ENCODE measurements at places on chromosomes 5 and 9. TPM values are rescaled to one million over a fixed set of nuclear protein-coding genes. Genes with fewer than 3 reads are reported as not detected.

The FRMD3 gene
- 0.11 TPM for total RNA-seq

The TAF11L10 gene
- not detected for total RNA-seq

The CARD9 gene
- total RNA-seq, result 2.9 TPM

The PCAT7 gene
- 0.13 TPM for total RNA-seq

The SEC61B gene
- total RNA-seq, result 117 TPM

The PRR7 gene
- total RNA-seq, result 11.9 TPM

The CDH6 gene
- total RNA-seq, result 0.97 TPM

The RIGI gene
- 13.7 TPM for total RNA-seq

The CCIN gene
- 0.32 TPM for total RNA-seq

The TEK gene
- total RNA-seq, result 0.78 TPM

The THBS4 gene
- 1.0 TPM for total RNA-seq

The NR5A1 gene
- not detected for total RNA-seq

The ALDH1A1 gene
- under 0.01 TPM for total RNA-seq

The LCN9 gene
- not detected for total RNA-seq

The TRIM36 gene
- 0.13 TPM for total RNA-seq

The OLFML2A gene
- 0.39 TPM for total RNA-seq

The OMD gene
- 66.4 TPM for total RNA-seq

The ITK gene
- under 0.01 TPM for total RNA-seq

The LCN15 gene
- not detected for total RNA-seq

The SLC22A4 gene
- total RNA-seq, result 9.5 TPM

The TSSK1B gene
- 0.52 TPM for total RNA-seq

The PAEP gene
- total RNA-seq, result not detected

The PHF24 gene
- 0.11 TPM for total RNA-seq

The TAF1L gene
- total RNA-seq, result under 0.01 TPM

The TRIP13 gene
- total RNA-seq, result 13.2 TPM

The CCNJL gene
- total RNA-seq, result 0.13 TPM
